RPMI7951 (cell line): ENCODE measurements at places on chromosomes 6 and 20. TPM values are rescaled to one million over a fixed set of nuclear protein-coding genes. Genes with fewer than 3 reads are reported as not detected.

The SNTA1 gene
- 45.1 and 48.4 TPM in 2 replicates for total RNA-seq

The HEY2 gene
- total RNA-seq = 0.10 and 0.36 TPM in 2 replicates

The NXT1 gene
- total RNA-seq = 74.9 and 96.8 TPM in 2 replicates

The PRSS35 gene
- total RNA-seq = not detected in 2 replicates

The PPP1R14C gene
- total RNA-seq = not detected in 2 replicates

The TRIM10 gene
- total RNA-seq = not detected in 2 replicates

The MRPL14 gene
- 104 and 109 TPM in 2 replicates for total RNA-seq

The PDYN gene
- not detected in 2 replicates for total RNA-seq

The IL17F gene
- total RNA-seq = not detected in 2 replicates

The FILIP1 gene
- not detected in 2 replicates for total RNA-seq

The B3GALT4 gene
- total RNA-seq = 2.0 TPM in 2 replicates

The CRIP3 gene
- total RNA-seq = not detected in 2 replicates

The DDX43 gene
- not detected in 2 replicates for total RNA-seq

The LHFPL5 gene
- total RNA-seq = not detected in 2 replicates

The FNDC1 gene
- total RNA-seq = not detected in 2 replicates

The ANKRD66 gene
- not detected in 2 replicates for total RNA-seq

The CLDN20 gene
- not detected in 2 replicates for total RNA-seq

The SMIM26 gene
- 234 and 299 TPM in 2 replicates for total RNA-seq

The HAO1 gene
- total RNA-seq = 0.20 TPM in 1 of 2 replicates, not detected in the other

The ADNP gene
- total RNA-seq = 36.3 and 43.1 TPM in 2 replicates

The RIPOR3 gene
- 10.0 and 10.8 TPM in 2 replicates for total RNA-seq

The OVOL2 gene
- not detected in 2 replicates for total RNA-seq

The LAMP5 gene
- 0.10 and 0.12 TPM in 2 replicates for total RNA-seq

The TRAPPC3L gene
- total RNA-seq = not detected in 2 replicates

The RAD21L1 gene
- 0.98 and 1.4 TPM in 2 replicates for total RNA-seq

The TGM3 gene
- total RNA-seq = not detected in 2 replicates

The DDO gene
- 5.5 and 6.0 TPM in 2 replicates for total RNA-seq

The VPS16 gene
- total RNA-seq = 58.4 and 63.7 TPM in 2 replicates

The SLC17A9 gene
- 4.8 and 6.3 TPM in 2 replicates for total RNA-seq

The HACE1 gene
- total RNA-seq = 10.9 and 11.1 TPM in 2 replicates

The MLIP gene
- total RNA-seq = not detected in 2 replicates

The RBM38 gene
- total RNA-seq = 9.9 and 10.3 TPM in 2 replicates

The GNAS-AS1 gene
- 1.1 TPM in 2 replicates for total RNA-seq

The TFAP2D gene
- total RNA-seq = not detected in 2 replicates

The LINC00237 gene
- not detected in 2 replicates for total RNA-seq

The PPP1R16B gene
- under 0.01 TPM in 2 replicates for total RNA-seq

The RGS17 gene
- 3.2 and 4.4 TPM in 2 replicates for total RNA-seq

The IMPG1 gene
- total RNA-seq = not detected in 2 replicates

The RBPJL gene
- total RNA-seq = not detected in 2 replicates

The RAET1L gene
- not detected in 2 replicates for total RNA-seq

The DNAH8 gene
- under 0.01 TPM in 1 of 2 replicates, not detected in the other for total RNA-seq

The KHDC1L gene
- 0.29 TPM in 1 of 2 replicates, not detected in the other for total RNA-seq

The NPBWR2 gene
- not detected in 2 replicates for total RNA-seq
